ENCODE measurements at places on chromosomes 5 and 9. TPM values are rescaled to one million over a fixed set of nuclear protein-coding genes. Genes with fewer than 3 reads are reported as not detected.

DNA sequence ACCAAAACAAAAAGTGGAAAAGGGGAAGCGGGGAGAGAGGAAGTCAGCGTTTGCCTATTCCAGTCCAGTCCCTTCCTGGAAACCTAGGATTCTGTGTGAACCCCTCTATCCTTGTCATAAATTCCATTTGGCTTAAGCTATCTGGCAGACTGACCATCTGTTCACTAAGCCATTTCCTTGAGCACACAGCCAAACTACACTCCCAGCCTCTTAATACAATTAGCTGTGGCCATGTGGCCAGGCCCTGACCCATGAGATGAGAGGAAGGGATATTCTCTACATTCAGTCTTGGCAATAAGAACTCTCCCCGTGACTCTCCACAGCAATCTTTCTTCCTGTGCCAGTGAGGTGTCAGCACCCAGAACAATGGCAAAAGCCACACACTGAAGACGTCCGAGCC is 424.8 kb downstream of the TLE1 start:
- H3K4me1 ChIP-seq = no peaks in the 10 kb centered on the region
- H3K27ac ChIP-seq = no peak overlapping the region
- H3K4me3 ChIP-seq = no peak overlapping the region
- no peaks in the 10 kb centered on the region for H3K27me3 ChIP-seq

DNA sequence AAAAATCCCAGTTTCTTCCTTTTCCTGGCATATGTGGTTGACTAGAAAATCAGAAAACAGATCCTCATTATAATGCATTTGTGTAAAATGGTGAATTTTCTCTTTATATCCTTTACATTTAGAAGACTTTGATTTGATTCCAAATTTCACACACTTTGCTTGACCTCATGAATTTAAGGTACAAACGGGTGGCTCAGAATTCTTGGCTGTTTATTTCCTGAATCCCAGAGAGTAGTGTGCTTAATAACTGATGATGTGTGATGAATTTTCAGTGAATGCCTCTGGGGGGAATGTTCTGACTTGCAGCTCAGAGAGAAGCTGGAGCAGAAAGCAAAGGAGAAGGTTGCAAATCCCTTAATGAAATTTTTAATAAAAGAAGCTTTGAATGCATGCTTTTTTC is 126.8 kb downstream of the SPATA31D1 start:
- peaks cover 2% of the 10 kb centered on the region for H3K27me3 ChIP-seq
- H3K4me3 ChIP-seq = no peak overlapping the region
- no peak for DNase-seq
- no peaks in the 10 kb centered on the region for H3K36me3 ChIP-seq

GRCh38 chr5:132431632-132432031 is 58.9 kb downstream of the IRF1 start:
- H3K27ac ChIP-seq = no peak overlapping the region
- H3K27me3 ChIP-seq = no peaks in the 10 kb centered on the region
- H3K4me1 ChIP-seq = peaks cover 62% of the 10 kb centered on the region
- no peaks in the 10 kb centered on the region for H3K36me3 ChIP-seq
- DNase-seq = no peak

- peaks cover 64% of the 10 kb centered on the region for H3K4me1 ChIP-seq
- peak; percentile 95 for DNase-seq
- peak overlapping the region; percentile 71 for H3K4me3 ChIP-seq
- peak overlapping the region; percentile 94 for H3K27ac ChIP-seq
Observed at GRCh38 chr9:37953775-37954437, 50.0 kb upstream of the SLC25A51 start.

GRCh38 chr9:111731928-111732327 is 62.8 kb downstream of the SHOC1 start:
- H3K4me1 ChIP-seq = peaks cover 40% of the 10 kb centered on the region
- no peak overlapping the region for H3K27ac ChIP-seq
- no peak for DNase-seq
- H3K4me3 ChIP-seq = no peak overlapping the region
- H3K27me3 ChIP-seq = no peaks in the 10 kb centered on the region

TMEM215 gene
- total RNA-seq = not detected

BTNL3 gene
- total RNA-seq = not detected

Data from HFFc6 (cell line).